Small intestine (tissue), 16 donors: ENCODE measurements at places on chromosomes 12 and 14.

GRCh38 chr14:99330316-99331240, 58.6 kb upstream of the BCL11B start:
- no peak for DNase-seq

DNA sequence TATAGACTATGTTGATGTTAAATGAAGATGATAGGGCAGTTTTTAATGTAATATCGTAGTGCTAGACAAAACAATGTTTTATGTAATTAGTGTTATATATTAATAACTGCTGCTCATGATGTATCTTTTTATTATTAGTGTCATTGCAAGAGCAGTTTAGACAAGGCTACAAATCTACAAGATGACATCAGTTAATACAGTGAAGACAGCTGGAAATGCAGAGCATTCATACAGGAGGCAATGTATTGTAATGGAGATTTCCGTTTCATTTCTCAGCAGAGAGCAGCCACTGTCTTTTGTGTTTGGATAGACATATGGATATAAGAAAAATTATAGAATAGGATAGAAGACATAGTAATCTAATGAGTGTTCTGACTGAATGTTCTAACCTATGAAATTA, 178.0 kb downstream of the FOXG1 start:
- no peak for DNase-seq

GRCh38 chr12:15534322-15534721, 212.0 kb downstream of the PTPRO start:
- DNase-seq = peak; percentile 19

- DNase-seq = no peak
Observed at GRCh38 chr14:86296173-86296572, 766.2 kb downstream of the FLRT2 start.

- no peak for DNase-seq
Observed at GRCh38 chr14:99910337-99911309, 117.4 kb downstream of the EML1 start.

GRCh38 chr12:129466499-129466898, 437.3 kb downstream of the TMEM132D start:
- no peak for DNase-seq

DNA sequence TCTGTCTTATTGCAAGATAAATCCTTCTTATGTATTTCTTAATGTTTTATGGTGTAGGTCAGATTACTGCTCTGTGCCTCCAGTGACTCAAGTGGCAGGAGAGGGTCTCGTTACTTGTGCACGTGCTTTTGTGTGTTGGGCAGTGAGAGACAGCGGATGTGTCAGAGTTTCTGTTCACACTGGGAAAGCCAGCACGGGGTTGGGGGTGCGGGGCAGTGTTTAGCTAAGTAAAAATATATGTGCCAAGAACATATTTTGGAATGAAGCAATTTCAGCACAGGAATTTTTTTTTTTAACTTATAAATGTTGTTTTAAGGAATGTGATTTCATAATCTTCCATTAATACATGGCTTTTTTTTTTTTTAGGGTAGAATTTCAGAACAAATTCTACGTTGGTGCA, 4.5 kb upstream of the DNAH10 start:
- DNase-seq = no peak

DNA sequence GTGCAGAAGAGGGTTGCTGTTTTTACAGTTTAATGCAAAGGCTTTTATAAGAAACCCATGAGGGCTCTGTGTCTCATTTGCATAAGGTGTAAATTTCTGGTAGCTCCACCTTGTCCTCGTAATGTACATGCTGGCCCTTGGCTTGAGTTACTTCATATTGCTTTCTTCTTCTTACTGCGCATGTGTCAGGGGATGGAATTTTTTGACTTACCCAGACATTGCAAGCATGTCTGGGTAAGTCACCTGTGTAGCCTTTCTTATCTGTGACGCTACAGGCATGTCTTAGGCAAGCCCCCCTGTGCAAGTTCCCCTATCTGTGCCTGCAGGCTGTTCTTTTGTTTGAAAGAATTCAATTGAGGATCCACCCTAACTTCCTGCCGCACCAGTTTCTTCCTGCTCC, 274.2 kb downstream of the ETNK1 start:
- DNase-seq = no peak

DNA sequence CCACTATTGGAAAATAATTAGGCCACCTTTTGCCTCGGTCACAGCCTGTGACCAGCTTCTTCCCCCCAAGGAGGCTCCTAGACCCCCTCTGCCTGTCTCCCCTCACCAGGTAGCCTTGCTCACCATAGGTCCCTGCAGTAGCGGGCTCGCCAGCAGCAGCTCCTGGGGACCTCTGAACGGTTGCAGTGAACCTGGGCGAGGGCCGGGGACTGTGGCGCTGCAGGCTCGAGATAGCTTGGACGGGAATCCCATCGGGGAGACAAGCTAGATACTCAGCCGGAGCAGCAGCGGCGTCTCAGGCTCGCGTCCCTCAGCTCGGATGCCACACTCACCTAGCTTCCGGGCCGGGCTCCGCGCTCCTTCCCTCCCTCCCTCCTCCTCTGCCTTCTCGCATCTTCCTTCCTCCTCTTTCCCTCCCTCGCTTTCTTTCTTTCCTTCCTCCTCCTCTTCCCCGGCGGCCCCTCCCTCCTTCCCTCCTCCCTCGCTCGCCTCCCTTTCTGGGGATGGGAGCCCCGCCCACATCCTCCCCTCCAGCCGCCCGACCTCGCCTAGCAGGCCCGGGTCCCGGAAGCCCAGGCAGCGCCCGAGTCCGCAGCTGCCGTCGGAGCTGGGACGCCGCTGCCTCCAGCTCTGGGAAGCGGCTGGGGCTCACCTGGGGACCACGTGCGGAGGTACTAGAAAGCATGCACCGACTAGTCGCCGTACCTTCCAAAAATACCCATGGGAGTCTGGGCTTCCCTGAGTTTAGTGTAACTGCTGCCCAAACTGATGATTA, at the start of gene BMP4:
TSS of gene BMP4 (minus strand) at position 399 of the 775 bp plus-strand sequence. CDS start 4,603 bp downstream, outside the sequence.
- peak; percentile 83 for DNase-seq

DNA sequence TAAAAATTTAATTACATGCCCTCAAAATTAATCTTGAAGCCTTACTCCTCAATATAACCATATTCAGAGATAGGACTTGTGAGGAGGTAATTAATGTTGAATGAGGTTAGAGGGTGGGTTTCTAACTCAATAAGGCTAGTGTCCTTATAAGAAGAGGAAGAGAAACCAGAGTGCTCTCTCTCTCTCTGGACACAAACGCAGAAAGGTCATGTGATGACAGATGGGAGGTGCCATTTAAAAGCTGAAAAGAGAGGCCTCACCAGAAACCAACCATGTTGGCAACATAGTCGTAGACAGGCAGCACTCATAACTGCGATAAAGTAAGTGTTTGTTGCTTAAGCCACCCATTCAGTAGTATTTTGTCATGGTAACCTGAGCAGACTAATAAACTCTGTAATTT, 378.5 kb upstream of the LMO3 start:
- no peak for DNase-seq

- DNase-seq = no peak
Observed at GRCh38 chr12:28171356-28172060, 18.7 kb upstream of the CCDC91 start.

GRCh38 chr14:72578514-72578913, 315.4 kb downstream of the DPF3 start:
- DNase-seq = no peak

DNA sequence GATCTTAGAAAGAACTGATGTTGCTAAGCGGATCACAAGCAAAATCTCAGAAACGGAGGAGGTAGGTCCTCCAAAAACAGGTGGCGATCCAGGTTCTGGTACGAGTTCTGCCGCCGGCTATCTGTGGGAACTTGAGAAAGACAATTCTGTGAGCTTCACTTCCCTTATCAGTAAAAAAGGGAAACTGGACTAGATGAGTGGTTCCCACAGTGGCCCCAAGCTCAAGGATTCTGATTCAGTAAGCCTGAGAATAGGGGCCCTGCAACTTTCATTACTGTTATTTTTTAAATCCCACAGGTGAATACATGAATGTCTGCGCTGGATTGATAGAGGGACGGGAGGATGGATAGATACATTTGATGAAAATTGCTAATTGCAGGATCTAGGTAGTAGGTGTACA, 160.2 kb downstream of the PPM1H start:
- DNase-seq = no peak

GRCh38 chr12:18135509-18135908, 45.5 kb upstream of the RERGL start:
- DNase-seq = no peak

DNA sequence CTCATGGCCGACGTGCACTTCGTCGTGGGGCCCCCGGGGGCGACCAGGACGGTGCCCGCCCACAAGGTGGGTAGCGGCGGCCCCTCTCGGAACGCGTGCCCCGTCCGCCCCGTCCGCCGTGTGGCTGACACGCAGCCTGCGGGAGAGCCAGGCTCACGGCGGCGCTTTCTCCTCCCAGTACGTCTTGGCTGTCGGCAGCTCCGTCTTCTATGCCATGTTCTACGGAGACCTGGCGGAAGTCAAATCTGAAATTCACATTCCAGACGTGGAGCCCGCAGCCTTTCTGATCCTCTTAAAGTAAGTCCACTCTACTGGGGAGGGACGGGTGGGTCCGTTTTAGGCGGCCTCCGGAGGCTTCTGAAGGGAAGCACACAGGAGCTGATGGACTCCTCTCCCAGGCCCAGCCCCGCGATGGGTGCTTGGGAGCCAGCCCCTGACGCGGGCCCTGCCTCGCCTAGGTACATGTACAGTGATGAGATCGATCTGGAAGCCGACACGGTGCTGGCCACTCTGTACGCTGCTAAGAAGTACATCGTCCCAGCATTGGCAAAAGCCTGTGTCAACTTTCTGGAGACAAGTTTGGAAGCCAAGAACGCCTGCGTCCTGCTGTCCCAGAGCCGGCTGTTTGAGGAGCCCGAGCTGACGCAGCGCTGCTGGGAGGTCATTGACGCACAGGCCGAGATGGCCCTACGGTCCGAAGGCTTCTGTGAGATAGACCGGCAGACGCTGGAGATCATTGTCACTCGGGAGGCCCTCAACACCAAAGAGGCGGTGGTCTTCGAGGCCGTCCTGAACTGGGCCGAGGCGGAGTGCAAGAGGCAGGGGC, 1.1 kb downstream of the BTBD6 start:
- DNase-seq = peak; percentile 24

DNA sequence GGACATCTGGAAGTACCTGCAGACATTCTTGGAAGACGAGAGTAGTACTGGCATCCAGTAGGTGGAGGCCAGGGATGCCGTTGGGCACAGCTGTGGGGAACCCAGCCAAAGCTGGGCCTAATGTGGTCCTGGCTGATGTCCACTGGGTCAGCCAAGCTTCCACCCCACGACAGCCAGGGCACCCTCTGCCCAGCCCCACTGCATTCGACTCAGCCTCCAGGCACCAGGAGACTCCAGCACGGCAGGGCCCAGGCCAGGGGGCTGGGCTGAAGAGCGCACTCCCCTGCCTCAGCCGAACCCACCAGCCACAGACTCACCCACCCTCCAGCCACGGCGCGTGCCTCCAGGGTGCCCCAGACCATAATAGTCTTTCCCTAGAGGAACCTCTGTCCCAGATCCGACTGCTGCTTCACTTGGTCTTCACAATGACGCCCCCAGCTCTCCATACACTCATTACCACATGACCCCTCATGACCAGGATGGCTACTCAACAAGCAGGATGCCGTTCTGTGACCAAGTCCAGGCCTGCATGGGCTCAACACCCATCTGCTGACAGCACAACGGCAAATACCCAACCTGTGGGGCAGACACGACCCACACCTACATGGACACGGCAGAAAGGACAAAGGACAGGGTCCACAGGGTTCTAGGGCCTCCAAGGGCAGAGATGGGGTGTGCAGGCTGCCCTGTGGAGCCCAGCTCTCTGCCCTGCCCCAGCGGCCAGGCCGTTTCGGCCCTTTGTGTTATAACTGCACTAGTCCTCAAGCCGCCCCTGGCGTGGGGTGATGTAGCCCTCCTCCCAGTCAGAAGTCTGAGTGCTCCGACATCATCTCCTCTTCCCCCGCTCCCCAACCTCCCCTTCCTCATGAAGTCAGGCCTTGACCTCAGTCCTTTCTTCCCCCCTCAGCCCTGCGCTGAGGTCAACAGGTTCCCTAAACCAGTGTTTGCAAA, 22.8 kb downstream of the ITPK1 start:
- DNase-seq = no peak

GRCh38 chr14:23023022-23023794, 11.5 kb downstream of the PSMB5 start:
- no peak for DNase-seq

GRCh38 chr12:76480796-76481195, 78.8 kb downstream of the OSBPL8 start:
- peak; percentile 3 for DNase-seq

DNA sequence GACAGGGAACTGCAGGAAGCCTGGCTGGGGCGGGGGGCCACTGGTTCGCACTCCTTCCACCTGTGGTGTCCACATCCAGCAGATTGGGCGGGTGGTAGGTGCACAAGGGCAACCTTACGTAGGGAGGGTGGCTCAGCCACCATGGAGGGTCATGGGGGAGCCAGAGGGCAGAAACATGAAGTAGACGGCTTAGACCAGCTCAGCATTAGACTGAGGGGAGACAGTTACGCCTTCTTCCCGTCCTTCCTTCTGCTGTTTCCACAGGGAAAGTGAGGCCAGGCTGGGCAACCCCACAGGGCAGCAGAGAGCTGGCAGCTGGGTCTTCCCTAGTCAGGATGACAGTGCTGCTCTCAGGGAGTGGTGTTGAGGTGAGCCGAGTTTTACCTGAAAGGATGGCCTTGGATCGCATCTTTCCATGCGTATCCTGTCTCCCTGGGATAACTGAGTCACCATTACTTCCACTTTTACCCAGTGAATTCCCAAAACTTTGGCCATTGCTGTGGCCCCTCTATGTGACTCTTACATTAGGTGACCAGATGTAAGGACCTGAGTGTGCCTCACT, 170.0 kb upstream of the GZMB start:
- no peak for DNase-seq

GRCh38 chr14:22561661-22562579, 27.1 kb downstream of the DAD1 start:
- DNase-seq = peak; percentile 63

DNA sequence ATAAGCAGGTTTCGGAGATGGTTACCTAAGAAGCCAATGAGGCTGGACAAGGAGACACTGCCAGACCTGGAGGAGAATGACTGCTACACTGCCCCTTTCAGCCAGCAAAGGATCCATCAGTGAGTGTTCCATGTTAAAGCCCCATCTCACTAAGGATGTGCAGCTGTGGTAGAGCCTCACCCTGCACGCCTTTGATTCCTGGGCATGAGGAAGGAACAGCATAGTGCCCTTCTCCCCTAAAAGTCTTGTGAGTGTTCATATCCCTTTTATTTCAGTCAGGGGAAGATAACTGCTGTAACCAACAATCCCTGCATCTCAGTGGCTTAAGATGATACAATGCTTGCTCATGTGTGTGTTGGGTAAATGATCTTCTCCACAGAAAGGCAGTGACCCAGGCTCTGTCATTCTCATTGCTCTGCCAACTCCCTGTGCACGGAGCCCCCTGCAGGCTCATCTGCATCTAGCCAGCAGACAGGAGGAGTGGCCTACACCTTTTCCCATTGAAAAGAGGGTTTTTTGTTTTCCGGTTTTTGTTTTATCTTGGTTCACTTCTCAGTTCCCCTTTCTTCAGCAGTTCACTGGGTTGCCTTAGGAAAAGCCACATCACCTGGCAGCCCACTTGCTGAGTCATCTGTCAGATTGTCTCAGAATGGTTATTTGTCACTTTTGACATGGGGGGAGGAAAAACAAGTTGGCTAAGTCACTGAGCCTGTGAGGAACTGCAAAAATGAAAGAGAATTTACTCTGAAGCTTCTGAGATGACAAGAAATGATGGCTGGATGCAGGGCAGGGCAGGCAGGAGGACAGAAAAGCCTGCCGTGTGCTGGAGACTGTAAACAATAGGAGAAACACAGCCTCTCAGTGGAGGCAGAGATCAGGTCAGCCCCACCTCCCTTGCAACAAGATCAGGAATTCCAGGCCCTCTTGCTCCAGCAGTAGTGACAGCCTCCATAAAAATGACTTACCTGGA, 193.3 kb downstream of the ANO4 start:
- DNase-seq = peak; percentile 33

- no peak for DNase-seq
Observed at GRCh38 chr14:81209167-81209836, 11.5 kb downstream of the GTF2A1 start.

GRCh38 chr12:64749461-64750200, 9.6 kb downstream of the GNS start:
- no peak for DNase-seq
